H9 (cell line): ENCODE measurements at places on chromosomes 5 and 9.

DNA sequence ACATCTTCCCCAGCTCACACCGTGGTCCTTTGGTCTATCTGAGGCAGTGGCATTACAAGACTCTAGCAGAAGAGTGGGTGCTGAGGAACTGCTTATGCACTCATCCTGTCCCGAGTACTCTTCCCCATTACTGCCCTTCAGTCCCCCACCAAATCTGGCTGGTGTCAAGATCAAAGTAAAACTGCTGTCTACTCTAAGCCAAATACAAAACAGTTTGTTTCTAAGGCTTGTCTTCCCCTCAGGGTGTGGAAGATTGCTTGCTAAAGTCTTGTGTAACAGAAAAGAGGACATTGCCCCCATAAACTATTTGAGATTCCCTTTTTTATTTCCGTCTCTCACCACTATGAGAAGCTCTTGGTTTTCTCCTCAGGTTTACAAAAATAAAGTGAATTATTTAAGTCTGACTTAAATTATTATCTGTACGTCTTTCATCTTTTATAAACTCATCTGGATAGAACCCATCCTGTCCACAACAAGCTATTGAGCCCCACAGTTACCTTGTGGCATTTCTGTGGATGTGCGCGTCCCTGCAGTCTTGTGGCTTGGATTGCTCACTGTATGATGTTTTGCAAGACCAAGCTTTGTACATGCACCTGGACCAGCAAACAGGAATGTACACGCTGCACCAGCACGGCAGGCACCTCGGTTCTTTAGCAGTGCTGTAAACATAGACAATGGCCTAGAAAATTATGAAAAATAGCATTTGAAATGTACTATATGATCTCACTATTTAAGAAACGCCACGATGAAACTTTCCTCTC lies 61.0 kb downstream of the CYSTM1 start:
- DNase-seq: no peak

DNA sequence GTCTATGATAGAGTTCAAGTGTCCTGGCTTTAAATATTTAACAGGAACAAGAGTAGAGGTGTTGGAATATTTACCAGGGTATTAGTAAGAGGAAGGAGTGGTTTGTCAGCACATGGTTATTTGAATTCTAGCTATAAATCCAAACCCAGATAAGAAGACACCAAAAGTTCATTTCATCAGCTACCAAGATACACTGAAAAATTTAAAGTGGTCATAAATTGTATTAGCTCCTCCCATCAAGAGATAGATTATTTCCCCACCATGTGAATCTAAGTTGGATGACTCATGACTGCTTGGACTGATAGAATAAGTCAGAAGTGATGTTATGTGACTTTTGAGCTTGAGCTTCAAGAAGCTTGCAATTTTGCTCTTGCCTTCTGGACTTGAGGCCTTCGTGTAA lies 72.1 kb upstream of the GRAMD2B start:
- no peak for DNase-seq

GRCh38 chr9:120289990-120290975 lies 289.7 kb downstream of the CDK5RAP2 start:
- DNase-seq: no peak

DNA sequence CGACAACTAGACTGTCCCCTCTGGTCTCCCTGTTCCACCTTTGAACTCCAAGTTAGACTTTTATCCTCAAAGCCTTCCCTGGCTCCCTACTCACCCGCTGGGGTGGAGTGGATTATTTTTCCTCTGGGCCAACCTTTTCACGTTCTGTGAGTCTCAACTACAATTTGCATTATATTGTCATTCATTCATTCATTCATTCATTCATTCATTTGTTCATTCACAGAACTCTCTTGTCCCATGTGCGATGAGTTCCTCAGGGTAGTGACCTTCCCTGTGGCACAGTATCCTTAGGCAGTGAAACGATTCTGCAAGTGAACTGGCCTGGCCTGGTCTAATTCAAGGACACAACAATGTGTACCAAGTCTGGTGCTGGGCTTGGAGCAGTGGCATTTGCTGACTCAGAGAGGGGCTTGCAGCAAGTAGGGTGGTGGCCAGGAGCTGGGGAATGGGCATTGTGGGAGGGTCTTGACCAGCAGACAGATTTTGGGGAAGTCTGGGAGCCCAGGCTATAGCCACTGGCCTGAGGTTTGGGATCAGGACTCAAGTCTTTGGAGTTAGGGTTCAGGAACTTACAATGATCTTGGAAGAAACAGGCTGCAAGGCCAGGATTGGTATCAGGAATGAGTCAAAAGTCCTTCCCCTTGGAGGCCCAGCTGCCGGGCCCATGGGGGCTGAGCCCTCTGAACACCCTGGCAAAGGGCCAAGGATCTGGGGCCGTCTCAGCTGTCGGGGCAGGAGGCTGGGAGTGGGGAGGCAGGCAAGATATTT lies 37.2 kb upstream of the COL15A1 start:
- no peak for DNase-seq

DNA sequence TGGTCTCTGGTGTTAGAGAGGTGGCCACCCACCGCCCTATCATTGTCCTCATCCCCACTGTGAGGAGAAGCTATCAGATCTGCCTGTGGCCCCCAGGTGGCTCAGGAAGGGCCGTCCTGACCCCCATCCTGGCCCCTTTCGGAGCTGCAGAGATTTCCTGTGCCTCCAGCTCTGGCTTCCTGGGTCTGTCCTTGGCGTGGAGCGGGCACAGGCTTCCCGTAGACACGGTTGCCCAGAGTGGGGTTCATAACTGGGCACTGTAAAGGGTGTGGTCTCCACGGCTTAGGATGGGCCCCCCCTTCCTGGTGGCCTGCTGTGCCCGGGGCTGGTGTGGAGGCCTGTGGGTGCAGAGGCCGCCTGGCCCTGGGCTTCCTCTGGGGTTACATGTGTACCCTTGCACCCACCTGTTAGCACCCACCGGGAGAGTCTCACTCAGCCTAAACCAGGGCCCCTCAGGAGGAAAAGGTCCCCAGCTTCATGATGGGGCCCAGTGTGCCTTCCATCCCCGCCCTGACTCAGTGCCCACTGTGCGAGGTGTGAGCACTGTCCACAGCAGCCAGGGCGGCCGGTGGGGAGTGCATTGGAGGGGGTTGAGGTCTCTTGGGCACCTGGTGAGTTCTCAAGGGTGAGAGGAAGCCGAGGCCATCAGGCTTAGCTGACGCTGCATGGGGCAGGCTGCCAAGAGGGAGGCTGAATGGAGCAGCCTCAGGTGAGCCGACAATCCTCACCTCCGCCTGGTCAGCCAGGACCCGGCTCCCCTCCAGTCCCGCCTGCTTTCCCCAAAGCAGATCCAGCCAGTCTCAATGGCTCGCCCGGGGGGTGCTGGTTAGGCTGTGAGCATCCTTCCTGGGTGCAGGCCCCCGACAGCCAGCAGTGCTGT lies 15.3 kb upstream of the AJM1 start:
- no peak for DNase-seq

DNA sequence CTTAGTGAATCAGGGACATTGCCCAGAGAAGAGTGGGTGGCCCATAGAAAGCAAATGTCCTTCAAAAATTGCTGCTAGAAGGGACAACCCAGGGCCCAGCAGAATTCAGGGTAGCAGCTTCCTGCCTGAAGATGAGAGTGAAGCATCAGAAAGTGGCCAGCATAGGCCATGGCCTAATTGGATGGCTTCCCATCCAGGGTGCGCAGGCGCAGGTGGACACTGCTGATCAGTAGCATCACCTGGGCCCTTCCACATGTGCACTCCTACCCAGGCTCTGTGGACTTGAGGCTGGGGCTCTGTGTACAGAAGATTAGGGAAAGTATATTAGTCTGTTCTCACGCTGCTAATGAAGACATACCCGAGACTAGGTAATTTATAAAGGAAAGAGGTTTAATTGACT lies 58.6 kb upstream of the GARNL3 start:
- no peak for DNase-seq

- DNase-seq: no peak
These were observed 625.9 kb downstream of the TLE4 start for GRCh38 chr9:80197661-80198060.

DNA sequence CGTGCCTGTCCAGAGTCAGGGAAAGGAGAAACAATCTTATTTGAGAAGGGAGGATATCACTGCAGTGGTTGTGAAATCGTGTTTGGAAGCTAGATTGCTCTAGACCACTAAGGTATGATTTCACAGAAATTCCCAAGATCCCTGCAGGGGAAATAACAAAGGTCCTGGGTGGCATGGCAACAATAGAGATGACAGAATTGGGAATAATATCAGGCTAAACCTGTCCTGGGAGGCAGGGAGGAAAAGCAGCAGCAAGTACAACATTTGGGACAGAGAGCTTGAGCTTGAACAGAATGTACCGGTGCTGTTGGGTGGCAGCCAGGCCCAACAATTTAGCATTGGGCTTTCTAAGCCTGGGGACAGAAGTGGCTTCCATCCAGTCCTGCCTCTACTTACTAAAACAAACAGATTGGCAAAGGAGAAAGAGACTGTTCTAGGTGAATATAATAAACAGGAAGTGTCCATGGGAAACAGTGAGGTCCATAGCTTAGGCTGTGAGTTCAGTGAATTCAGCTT lies 17.0 kb upstream of the ARHGAP26 start:
- no peak for DNase-seq
